Kidney (tissue), 22 donors: ENCODE measurements at places on chromosomes 2 and 18. TPM values are rescaled to one million over a fixed set of nuclear protein-coding genes. Genes with fewer than 3 reads are reported as not detected.
A peak's percentile ranks its signal among the peaks of the same experiment; 100 is the strongest.

GRCh38 chr2:63735263-63735662 lies 106.4 kb upstream of the UGP2 start:
- H3K36me3 ChIP-seq: no peaks in the 10 kb centered on the region
- H3K27ac ChIP-seq: no peak overlapping the region
- no peak for DNase-seq
- no peaks in the 10 kb centered on the region for H3K27me3 ChIP-seq
- H3K4me1 ChIP-seq: no peaks in the 10 kb centered on the region

GRCh38 chr2:43576981-43577892 lies 18.6 kb downstream of the THADA start:
- H3K4me3 ChIP-seq: no peak overlapping the region
- no peak overlapping the region for H3K27ac ChIP-seq
- no peaks in the 10 kb centered on the region for H3K4me1 ChIP-seq
- H3K27me3 ChIP-seq: no peaks in the 10 kb centered on the region
- DNase-seq: no peak

DNA sequence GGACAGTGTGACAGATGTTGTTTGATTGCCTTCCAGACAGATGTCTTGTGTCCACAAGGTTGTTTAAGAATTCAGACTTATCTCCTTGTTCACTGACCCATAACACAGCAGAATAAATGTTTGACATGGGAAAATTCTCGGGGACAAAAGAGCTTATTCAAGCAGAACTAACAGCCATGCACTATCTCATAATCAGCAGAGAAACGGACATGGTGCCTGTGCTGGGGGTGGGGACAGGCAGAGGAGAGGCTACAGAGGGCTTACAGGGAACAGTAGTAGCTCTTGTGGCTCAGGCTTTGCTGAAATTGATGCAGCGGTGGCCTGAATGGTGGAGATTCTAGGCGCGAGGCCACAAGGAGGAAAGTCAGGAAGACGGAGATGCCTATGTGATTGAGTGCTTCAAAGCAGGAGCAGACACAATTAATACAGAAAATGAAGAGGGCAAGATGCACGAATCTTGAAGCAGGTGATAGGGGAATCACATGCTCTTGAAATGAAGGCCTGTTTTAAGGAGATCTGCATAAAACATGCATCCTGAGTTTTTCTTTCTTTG lies 62.0 kb upstream of the CAB39 start:
- H3K27ac ChIP-seq: no peak overlapping the region
- H3K4me1 ChIP-seq: peaks cover 4% of the 10 kb centered on the region
- H3K27me3 ChIP-seq: no peaks in the 10 kb centered on the region
- DNase-seq: peak; percentile 38
- no peaks in the 10 kb centered on the region for H3K36me3 ChIP-seq

DNA sequence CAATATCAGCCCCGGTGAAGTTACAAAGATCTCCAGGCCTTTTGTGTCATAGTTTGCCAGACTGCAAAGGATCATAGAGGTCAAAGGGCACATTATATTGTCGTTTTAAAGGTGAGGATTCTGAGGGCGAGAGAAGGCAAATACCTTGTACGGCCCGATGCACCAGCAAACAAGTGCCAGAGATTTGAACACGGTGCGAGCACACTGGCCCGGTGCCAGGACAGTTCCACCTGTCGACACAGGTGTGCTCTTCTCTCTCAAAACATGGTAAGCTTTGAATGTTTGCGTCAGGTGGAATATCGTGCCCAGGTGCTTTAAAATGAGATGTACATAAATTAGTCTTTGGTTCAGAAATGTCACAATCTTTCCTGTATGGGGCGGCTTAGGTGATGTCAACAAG lies 776.1 kb upstream of the ID2 start:
- no peaks in the 10 kb centered on the region for H3K27me3 ChIP-seq
- H3K27ac ChIP-seq: no peak overlapping the region
- no peaks in the 10 kb centered on the region for H3K4me1 ChIP-seq
- no peak for DNase-seq
- H3K4me3 ChIP-seq: no peak overlapping the region

DNA sequence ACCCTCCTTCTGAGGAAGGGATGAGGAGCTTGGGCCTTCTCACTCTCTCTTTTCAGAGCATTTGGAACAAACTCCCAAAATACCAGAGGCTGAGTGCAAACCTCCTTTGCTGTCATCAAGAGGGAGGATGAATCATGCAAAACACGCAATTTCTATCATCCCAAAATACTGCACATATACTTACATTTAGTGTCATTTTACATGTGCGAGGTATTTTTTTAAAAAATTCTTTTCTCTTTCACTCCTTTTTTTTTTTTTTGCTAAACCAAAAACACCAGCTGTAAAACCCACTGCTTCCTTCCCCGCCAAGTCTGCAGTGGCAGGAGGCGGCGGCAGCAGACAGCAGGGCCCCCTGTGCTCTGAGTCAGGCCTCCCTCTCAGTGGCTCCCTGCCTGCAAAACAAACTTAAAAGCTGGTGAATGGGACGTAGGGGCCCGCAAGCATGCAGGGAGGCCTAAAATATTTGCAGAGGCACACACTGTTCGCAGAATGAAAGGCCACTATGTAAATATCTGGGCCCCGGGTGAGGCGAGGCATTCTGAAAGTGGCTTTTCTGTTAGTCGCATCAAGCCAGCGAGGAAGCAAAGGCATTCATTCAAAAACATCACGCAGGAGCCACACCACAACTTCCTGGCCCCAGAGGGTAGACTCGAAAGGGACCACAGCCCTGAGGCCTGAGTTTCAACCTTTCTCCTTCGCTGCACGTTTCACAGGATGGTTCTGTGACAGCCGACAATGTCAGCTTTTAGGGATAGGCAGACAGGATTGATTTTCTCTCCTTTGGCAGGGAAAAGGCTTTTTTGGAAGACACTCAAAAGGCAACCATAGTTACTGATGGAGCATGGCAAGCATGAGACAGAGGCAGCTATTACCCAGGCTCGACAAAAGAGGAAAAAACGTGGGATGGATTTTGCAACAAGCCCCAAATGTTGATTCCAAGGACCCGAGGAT lies 73.4 kb downstream of the ACTR2 start:
- no peak overlapping the region for H3K4me3 ChIP-seq
- DNase-seq: no peak
- H3K27me3 ChIP-seq: no peaks in the 10 kb centered on the region
- no peaks in the 10 kb centered on the region for H3K36me3 ChIP-seq
- no peak overlapping the region for H3K27ac ChIP-seq

- DNase-seq: no peak
- no peak overlapping the region for H3K4me3 ChIP-seq
- H3K36me3 ChIP-seq: no peaks in the 10 kb centered on the region
- no peak overlapping the region for H3K27ac ChIP-seq
Observed at GRCh38 chr18:34606851-34607250, 103.2 kb upstream of the DTNA start.

GRCh38 chr2:183463821-183464220 lies 339.6 kb downstream of the NUP35 start:
- H3K4me3 ChIP-seq: no peak overlapping the region
- no peaks in the 10 kb centered on the region for H3K4me1 ChIP-seq
- H3K27me3 ChIP-seq: no peaks in the 10 kb centered on the region
- DNase-seq: no peak
- H3K27ac ChIP-seq: no peak overlapping the region

DNA sequence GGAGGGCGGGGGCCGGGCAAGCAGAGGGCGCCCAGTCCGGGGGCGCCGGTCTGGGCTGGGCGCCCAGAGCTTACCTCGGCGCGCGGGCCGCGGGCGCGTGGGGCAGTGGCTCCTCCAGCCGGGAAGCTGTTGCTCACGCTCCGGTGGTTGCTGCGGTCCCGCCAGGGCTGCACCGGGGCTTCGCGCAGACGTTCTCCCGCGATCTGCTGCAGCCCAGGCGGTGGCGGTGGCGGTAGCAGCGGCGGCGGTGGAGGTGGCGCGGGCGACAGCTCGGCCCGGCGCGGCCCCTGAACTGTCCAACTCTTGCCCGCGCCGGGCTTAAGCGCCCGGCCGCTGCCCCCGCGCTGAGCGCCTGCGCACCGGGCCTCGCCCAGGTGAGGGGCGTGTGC lies 391 bp downstream of the ZNF385B start:
- peak; percentile 47 for DNase-seq
- no peak overlapping the region for H3K4me3 ChIP-seq
- no peaks in the 10 kb centered on the region for H3K36me3 ChIP-seq
- peaks cover 16% of the 10 kb centered on the region for H3K27me3 ChIP-seq
- no peak overlapping the region for H3K27ac ChIP-seq
- no peaks in the 10 kb centered on the region for H3K4me1 ChIP-seq

DNA sequence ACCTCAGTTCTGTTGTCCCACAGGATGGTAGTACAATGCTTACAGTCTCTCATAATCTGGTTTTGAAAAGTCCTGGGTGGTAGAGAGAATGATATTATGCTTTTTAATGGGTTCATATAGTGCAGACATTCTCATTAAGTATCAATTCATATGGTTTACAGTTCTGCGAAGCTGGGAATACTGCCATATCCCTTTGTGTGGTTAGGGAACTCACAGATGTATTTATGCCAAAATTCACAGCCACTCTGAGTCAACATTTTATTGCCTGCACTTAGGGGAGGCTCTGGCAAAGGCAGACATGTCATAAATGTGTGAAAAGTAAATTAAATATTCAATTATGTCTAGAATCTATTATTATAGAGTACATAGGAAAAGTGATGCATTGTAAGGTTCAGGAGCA lies 808.2 kb downstream of the SUCLG1 start:
- H3K4me1 ChIP-seq: no peaks in the 10 kb centered on the region
- no peak overlapping the region for H3K4me3 ChIP-seq
- no peak overlapping the region for H3K27ac ChIP-seq
- no peaks in the 10 kb centered on the region for H3K27me3 ChIP-seq

GRCh38 chr2:24723665-24724064 lies 69.5 kb downstream of the PTRHD1 start:
- DNase-seq: no peak
- H3K27ac ChIP-seq: no peak overlapping the region
- no peak overlapping the region for H3K4me3 ChIP-seq
- H3K36me3 ChIP-seq: no peaks in the 10 kb centered on the region
- H3K4me1 ChIP-seq: peaks cover 3% of the 10 kb centered on the region
- no peaks in the 10 kb centered on the region for H3K27me3 ChIP-seq

- no peak overlapping the region for H3K27ac ChIP-seq
- no peak for DNase-seq
- H3K4me1 ChIP-seq: no peaks in the 10 kb centered on the region
Observed at GRCh38 chr2:234329202-234329960, 167.5 kb downstream of the ARL4C start.

GRCh38 chr2:217851191-217852020 lies 151.4 kb downstream of the TNS1 start:
- no peaks in the 10 kb centered on the region for H3K27me3 ChIP-seq
- no peak for DNase-seq
- H3K27ac ChIP-seq: peak overlapping the region; percentile 76
- peaks cover 23% of the 10 kb centered on the region for H3K4me1 ChIP-seq

DNA sequence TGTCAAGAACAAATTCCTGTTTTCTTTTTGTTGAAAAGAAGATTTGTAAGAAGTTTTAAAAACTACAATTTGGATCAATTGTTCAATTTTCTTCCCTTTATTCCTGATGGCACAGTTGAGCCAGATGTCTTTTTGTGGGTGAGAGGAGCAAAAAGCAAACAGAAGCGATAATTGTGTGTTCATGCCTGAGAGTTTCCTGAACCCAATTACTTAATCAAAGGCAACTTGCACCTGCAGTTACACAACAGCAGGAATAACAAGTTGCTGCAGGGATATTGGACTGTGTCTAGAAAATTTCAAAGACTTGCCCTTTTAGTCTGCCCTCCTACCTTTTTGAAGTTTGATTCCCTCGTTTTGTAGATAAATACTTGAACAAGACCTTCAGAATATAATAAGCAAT lies 383.6 kb downstream of the DSEL start:
- no peak overlapping the region for H3K4me3 ChIP-seq
- no peaks in the 10 kb centered on the region for H3K27me3 ChIP-seq
- no peaks in the 10 kb centered on the region for H3K4me1 ChIP-seq

DNA sequence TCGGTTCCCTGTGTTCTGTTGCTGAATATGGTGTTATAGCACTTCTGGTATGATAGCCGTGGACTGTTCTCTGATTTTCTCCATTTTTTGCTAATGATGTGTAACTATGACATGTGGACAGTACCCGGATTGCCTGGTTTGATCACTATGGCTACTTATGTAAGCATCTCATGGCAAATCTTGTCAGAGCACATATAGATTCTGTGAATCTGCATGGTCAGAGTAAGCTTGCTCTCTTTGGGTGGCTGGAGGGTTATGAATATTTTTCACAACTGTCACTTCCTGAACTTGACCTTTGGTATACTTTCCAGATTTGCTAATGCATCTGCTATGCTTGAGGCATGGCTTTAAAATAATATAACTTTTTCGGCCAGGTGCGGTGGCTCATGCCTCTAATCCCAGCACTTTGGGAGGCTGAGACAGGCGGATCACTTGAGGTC lies 36.8 kb upstream of the ATP8B1 start:
- no peak overlapping the region for H3K4me3 ChIP-seq
- no peak overlapping the region for H3K27ac ChIP-seq
- H3K27me3 ChIP-seq: no peaks in the 10 kb centered on the region
- no peak for DNase-seq
- H3K4me1 ChIP-seq: no peaks in the 10 kb centered on the region
- H3K36me3 ChIP-seq: no peaks in the 10 kb centered on the region

GRCh38 chr18:48569915-48570264 lies 31.1 kb downstream of the CTIF start:
- H3K27me3 ChIP-seq: no peaks in the 10 kb centered on the region
- no peak overlapping the region for H3K4me3 ChIP-seq
- H3K27ac ChIP-seq: no peak overlapping the region

DNA sequence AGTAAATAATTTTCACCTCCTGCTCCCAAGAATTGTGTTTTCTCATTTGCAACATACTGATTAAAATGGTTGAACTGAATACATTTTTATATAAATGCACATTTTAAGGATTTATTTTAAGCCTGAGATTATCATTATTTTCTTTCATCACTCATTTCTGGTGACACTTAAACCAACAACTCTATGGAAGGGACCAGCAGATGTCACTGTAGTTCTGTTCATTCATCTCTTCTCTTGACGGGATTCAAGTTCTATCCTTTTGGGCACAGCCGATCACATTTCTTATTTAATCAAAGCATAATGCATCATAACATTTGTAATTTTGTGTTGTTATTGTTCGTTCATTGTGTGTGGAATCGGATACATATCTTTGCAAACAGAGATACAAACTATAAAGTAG lies 417.9 kb downstream of the HRH4 start:
- H3K4me3 ChIP-seq: no peak overlapping the region
- H3K36me3 ChIP-seq: no peaks in the 10 kb centered on the region
- no peaks in the 10 kb centered on the region for H3K4me1 ChIP-seq

GRCh38 chr2:43890855-43891254 lies 52.1 kb downstream of the ABCG8 start:
- no peak overlapping the region for H3K4me3 ChIP-seq
- no peaks in the 10 kb centered on the region for H3K4me1 ChIP-seq
- no peak for DNase-seq

ANO7 gene
- 1.9 TPM for total RNA-seq

STAT4 gene
- 8.5 TPM for total RNA-seq

DCDC2C gene
- not detected for total RNA-seq

LRRFIP1 gene
- total RNA-seq: 204 TPM

MAB21L4 gene
- total RNA-seq: 6.1 TPM

ALMS1 gene
- 26.2 TPM for total RNA-seq

KCNK3 gene
- total RNA-seq: 8.1 TPM
